ENCODE measurements at places on chromosomes 12 and 14.

GRCh38 chr14:31164115-31164514 is 43.5 kb downstream of the HECTD1 start:
- no peak for DNase-seq

GRCh38 chr14:59313144-59313651 is 124.7 kb downstream of the DAAM1 start:
- DNase-seq: no peak

- no peak for DNase-seq
Measured at GRCh38 chr14:43215524-43215923, 1291.6 kb downstream of the FSCB start.

GRCh38 chr12:21248679-21249078 is 86.0 kb downstream of the SLCO1A2 start:
- no peak for DNase-seq

GRCh38 chr12:127712561-127712960 is 554.4 kb upstream of the TMEM132C start:
- DNase-seq: no peak

GRCh38 chr14:63401646-63402045 is 82.9 kb upstream of the GPHB5 start:
- DNase-seq: no peak

- no peak for DNase-seq
Measured at GRCh38 chr14:74945261-74945851, 10.0 kb downstream of the PGF start.

DNA sequence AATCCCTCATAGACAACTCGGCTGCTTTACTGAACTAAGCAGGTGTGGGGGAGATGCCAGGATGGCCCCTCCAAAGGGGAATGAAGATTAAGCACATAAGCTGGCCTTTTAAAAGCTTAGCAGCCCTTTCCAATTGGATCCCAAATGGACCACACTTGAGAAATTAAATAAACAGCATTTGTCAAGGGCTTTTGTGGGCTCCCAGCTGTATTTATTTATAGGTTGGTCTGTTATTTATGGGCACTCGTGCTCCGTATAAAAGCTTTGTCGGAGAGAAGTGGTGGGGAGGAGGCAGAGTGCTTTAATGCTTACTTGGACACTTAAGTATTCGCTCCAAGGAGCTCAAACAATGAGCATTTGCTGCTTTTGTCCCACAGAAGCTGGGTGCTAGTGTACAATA is 580.2 kb downstream of the MED13L start:
- no peak for DNase-seq

DNA sequence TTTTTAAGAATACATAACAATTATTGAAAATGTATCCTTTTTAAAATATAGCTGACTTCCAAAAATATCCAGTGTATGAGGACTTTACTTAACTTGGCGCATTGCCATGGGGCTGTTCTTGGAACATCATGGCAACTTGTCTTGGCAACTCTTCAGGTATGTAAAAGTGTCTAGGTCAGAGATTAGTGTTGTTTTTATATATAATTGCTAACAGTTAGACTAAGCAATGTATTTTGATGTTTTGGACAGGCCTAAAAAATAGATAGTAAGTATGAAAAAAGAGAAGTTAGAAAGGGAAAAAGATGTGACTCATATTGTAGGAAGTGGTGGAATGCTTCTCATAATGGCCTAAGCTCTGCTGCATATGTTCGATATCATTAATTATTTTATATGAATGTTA is 70.9 kb downstream of the MON2 start:
- DNase-seq: no peak

DNA sequence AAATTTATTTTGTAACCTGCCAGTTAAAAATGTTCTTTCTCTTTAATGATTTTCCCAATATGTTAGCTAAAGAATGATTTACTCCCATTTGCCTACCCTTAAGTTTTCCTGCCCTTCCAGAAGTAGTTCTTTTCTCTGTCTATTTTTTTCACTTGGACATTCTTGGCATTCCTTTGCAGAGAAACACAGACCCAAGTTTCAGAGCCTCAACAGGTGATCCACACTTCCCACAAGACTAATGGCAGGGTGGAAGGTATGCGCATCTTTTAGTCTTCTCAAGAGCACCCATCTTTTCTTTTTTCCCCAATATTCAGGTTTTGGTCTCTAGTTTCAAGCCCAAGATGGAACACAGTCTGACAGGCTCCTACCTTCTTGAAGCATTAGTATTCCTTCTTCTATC is 420.7 kb downstream of the ADAMTS20 start:
- DNase-seq: no peak

GRCh38 chr14:59175404-59175803 is 13.1 kb upstream of the DAAM1 start:
- DNase-seq: no peak

DNA sequence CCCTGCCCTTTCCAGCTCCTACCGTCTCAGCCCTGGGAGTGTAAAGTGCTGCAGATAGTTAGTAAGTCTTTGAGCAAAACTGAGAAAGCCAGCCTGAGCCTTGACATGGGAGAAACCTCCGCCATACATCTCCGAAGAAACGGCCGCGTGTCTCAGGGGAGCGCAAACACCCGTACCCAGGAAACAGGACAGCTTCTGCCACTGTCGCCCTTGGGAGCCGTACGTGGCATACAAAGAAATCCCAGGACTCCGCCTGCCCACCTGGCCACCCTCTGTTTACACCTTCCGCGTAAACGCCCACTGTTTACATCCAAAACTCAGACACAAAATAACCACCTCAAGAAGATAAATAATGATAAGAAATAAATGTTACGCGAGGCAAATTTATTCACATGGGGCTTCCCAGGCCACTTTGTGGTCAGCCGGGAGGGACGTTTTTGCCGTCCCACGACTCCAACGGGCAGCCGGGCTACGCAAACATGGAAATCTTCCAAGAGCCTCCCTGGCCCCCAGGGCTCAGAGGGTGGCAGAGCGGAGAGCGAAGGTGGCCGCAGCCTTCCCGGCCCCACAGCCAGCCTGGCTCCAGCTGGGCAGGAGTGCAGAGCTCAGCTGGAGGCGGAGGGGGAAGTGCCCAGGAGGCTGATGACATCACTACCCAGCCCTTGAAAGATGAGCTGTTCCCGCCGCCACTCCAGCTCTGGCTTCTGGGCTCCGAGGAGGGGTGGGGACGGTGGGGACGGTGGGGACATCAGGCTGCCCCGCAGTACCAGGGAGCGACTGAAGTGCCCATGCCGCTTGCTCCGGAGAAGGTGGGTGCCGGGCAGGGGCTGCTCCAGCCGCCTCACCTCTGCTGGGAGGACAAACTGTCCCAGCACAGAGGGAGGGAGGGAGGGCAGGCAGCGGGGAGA is at the start of gene BDKRB2:
Gene BDKRB2, plus strand, starts transcription at position 689 of the 908 bp plus-strand sequence. CDS start 32,269 bp downstream, outside the sequence.
- no peak for DNase-seq

GRCh38 chr14:42353315-42353714 is 746.6 kb downstream of the LRFN5 start:
- no peak for DNase-seq

- DNase-seq: no peak
Measured at GRCh38 chr14:60642270-60643140, 6.8 kb downstream of the SIX1 start.

GRCh38 chr12:51421266-51421884 is 3.3 kb upstream of the SLC4A8 start:
- DNase-seq: peak; percentile 27

- no peak for DNase-seq
Measured at GRCh38 chr12:67761566-67761965, 113.0 kb downstream of the DYRK2 start.

- DNase-seq: no peak
Measured at GRCh38 chr14:105198588-105198987, 17.5 kb upstream of the NUDT14 start.

- no peak for DNase-seq
Measured at GRCh38 chr12:111030800-111031199, 110.4 kb upstream of the MYL2 start.
